ENCODE measurements at places on chromosomes 13 and 19.

DNA sequence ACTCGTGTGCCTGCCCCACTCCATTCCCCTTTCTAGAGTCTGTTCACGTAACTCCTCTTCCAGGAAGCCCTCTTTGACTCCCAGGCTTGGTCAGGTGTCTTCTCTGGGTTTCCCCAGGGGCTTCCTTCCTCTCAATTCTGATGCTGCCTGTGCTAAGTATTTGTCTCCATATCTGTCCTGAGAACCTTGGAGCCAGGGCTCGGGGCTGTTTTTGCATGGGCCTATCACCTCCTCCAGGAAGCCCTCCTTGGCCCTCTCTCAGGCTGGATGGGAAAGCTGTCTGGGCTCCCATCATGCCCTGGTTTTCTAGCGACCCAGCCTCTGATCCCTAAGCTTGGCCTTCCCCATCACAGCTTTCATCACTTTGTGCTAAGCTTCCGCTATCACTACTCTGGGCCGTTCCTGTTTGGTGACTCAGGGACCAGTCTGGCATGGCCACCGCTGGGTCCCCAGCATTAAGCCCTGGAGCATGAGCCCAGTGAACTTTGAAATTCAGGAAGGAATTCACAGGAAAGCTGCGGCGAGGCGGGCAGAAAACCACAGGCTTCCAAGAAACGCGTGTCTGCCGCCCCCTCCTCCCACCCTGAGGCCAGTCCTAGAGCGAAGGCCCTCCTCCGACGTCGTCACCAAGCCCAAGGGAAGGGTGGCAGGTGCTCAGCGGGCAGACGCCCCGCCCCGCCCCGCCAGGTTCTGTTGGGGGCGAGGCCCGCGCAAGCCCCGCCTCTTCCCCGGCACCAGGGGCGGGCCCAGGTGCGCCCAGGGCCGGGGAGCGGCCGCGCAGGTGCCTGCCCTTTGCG, 486 bp upstream of the SPINT2 start:
- DNase-seq: peak; percentile 88

- no peak for DNase-seq
Observed at GRCh38 chr13:105033999-105034398, 1501.5 kb downstream of the EFNB2 start.

DNA sequence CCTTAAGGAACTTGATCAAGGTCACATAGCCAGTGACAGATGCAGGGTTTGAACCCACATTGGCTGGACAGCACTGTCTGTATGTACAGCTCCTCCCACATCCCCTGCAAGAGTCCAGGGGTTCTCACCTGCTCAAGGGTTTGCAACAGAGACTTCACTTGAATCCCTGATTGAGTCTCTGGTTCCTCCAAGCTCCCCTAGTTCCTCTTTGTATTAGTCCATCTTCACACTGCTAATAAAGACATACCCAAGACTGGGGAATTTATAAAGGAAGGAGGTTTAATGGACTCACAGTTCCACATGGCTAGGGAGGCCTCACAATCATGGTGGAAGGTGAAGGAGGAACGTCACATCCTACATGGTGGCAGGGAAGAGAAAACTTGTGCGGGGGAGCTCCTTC, 72.8 kb upstream of the CLDN10 start:
- DNase-seq: peak; percentile 30

DNA sequence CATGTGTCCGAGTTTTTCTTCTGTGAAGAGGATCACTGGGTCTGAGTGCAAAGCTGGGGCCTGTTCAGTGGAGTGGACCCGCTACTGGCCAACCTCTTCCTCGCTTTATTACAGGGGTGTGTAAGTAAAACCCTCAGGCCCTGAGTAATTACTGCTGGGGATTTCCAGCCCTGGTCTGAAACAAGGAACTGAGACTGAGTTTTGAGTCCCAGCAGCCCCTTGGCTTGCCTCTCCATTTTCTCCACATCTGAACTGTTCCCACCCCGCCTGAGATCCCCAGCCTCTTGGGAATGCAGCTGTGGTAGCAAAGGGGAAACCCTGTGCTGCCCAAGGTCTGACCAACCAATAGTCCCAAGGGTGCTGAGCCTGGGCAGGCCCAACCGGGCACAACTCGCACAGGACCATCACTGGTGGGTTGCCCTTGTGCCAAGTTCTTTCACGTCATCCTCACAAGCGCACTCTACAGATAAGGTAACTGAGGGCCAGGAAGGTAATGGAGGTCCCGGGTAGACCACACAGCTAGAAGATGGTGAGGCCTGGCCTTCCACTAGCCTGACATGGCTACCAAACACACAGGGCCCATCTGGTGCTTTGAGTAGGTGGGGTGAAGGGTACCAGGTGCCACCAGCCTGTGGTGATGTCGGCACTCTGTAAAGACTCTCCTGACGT, 13.7 kb upstream of the SLC35E1 start:
- DNase-seq: no peak

DNA sequence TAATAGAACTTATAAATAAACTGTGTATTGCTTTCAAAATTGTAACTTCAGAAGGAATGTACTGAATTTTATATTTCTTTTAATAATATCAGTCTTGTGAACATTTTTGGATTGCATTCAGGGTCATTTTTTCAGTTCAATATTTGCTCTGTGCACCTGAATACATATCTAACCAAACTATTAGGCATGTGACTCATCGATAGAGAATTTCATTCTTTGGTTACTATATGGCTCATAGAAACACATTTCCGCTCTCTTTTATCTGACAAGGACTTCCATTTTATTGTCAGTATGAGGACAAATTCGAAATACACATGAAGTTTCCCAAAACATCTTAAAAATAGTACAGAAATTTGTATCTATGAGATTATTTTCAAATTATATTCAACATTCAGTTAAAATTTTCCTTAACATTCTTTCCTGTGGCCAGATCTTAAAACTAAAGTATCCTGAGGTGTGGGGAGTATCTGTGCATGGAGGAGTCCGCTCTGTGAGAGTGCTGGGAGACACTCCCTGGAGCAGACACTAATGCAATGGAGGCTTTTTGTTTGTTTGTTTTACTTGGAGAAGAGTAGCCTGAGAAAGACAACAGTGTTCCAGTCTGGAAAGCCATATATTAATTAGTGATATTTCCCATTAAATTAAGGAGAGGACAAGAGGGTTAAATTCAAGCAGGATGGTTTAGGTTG, 483.6 kb downstream of the PCDH20 start:
- DNase-seq: no peak
